ENCODE measurements at places on chromosomes 3 and 15.

DNA sequence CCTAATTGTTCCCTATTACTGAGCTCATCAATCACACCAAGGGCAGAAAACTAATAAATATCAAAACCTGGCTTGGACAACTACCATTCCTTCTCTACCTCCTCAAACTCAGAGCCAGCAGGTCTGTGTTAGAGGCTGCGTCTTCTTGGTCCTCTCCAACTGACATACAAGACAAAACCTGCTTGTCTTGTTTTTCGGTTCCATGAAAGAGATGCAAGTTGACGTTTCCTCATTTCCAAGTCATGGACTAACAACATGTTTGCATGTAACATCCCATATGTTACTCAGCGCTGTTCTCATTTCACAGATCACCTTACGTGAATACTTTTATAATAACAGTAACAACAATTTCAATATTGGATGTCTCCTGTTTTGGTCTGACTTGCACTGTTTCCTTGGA, 110.9 kb downstream of the LMLN start:
- no peak for DNase-seq

GRCh38 chr15:26177816-26178215, 314.7 kb upstream of the ATP10A start:
- no peak for DNase-seq

- DNase-seq, result no peak
Observed at GRCh38 chr15:83106994-83107840, at the start of gene TM6SF1. Gene TM6SF1 (plus strand): TSS chr15:83107645. CDS start chr15:83107681, 36 bp downstream.

DNA sequence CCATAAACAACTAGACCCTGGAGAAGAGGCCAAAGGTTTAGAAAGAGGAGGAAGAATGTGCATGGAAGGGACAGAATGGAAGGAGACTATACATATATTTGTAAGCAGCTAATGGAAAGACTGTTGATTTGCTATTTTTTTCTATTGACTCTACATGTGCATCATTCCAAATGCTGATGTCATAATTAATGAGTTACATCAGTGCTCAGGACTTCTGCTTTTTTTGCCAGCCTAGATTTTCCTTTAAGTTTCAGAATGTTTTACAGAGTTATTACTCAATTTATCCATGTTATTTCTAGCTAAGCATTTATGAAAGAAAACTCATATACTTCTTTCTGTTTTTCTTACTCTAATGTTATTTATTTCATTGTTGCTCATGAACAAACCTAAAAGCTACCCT, 62.6 kb upstream of the VGLL3 start:
- no peak for DNase-seq

DNA sequence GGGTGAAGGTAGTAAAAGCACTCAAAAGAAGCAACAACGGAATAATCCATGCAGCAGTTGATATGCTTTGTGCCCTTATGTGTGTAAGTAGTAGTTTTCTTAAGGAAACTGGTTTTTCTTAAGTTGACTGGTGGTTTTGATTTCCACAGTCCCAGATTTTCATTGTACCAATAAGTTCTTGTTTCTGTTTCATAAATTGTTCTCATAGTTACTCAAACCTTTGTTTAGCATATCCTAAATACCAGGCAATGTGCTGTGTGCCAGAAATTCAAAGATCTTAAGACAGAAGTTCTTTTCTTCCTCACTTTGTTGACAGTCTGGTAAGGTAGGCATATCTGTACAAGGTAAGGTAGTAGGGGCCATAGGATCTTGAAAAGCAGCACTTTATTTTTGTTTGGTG, 40.0 kb downstream of the DNAJC13 start:
- no peak for DNase-seq

- no peak for DNase-seq
Observed at GRCh38 chr15:47502041-47502440, 215.3 kb upstream of the SEMA6D start.

DNA sequence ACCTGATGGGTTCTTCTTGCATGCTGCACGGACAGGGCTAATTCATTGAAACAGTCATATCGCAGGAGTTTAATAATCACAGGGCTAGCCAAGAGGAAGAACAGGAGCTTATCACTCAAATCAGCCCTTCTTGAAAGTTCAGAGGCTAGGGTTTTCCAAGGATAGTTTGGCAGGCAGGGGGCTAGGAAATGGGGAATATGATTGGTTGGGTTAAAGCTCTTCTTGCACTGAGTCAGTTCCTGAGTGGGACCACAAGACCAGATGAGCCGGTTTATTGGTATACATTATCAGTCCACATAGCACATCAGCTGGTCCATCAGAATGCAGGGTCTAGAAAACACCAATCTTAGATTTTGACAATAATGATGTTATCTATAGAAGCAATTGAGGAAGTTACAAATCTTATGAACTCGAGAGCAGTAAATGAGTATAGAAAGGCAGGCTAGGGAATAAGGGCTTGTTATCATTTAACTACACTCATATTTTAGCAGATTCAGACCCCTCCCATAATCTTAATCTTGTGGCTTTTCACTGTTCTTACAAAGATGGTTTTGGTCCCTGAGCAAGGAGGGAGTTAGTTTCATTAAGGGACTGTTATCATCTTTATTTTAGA, 58.1 kb upstream of the SLC25A36 start:
- no peak for DNase-seq

- DNase-seq, result no peak
Observed at GRCh38 chr3:192747746-192748145, 20.4 kb upstream of the FGF12 start.

DNA sequence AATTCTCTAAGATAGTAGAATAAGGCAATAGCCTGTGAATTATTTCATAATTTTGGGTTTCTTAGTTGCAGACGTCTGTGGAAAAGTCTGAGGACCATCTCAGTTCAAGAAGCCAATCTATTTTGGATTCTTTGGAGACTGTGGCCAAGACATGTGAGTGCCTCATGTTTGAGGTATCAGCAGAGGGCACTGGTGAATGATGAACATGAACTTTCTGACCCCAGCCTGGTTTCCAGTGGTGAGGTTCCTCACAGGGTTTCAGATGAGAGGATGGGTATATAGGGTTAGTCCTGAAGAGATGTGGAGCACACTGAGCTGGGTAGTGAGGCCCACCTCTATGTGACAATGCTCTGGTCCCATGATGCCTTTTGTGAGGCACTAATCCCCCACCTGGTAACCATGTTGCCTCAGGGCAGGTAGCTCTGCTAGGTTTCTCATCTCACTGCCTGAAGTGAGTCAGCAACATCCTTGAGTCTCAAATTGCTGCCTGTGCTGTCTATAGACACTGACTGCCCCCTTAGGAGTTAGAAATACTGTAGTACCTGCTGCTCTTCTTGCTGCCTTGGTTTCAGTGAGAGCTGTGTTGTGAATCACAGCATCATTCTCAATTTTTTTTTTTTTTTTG, 32.3 kb downstream of the C3orf62 start:
- no peak for DNase-seq

- no peak for DNase-seq
Observed at GRCh38 chr3:156976933-156977332, 150.8 kb downstream of the LEKR1 start.

DNA sequence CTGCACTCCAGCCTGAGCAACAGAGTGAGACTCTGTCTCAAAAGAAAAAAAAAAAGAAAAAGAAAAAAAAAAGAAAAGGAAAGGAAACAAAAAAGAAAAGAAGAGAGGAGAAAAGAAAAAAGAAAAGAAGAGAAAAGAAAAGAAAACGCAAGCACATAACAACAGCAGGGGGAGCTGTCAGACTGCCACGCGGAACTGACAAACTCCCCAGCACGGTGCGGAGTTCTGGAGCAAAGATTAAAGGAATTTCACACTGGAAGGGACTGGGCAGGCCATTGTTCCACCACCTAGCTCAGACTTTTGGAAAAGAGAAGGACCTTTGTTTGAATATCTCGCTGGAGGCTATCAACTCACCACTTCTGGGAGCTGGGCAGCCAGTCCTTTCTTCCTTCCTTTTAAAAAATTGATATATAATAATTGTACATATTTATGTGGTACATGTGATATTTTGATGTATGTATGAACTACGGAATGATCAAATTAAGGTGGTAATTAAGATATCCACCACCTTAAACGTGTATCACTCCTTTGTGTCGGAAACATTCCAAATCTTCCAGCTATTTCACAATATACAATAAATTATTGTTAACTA, 40.5 kb downstream of the DPPA2 start:
- peak; percentile 17 for DNase-seq

DNA sequence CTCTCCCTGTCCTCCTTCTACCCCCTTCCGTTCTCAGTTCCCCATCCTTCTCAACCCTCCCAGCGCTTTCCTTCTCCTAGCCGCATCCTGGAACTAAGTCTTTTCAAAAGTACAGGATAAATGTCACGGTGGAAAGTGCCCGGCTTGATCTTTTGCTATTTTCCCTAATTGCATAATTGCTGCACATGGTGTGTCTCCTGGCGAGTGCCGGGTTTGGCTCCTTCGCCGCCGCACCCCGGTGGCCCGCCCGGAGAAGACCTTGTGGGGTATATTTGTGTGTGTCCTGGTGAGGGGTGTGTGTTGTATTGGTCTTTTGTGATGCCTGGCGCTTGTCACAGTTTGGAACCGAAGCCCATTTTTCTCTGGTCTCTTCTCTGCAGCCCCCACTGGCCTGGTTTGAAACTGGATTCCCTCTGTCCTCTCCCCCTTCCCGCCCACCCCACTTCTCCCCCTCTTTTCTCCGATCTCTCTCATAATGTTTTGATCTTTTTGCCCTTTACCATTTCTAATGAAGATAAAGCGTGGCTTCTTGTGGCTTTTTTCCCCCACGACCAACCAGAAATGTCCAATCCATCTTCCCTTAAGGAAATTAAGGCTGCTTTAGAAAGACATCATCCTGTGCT, 692 bp downstream of the UBE2E2 start:
- DNase-seq, result peak; percentile 38

DNA sequence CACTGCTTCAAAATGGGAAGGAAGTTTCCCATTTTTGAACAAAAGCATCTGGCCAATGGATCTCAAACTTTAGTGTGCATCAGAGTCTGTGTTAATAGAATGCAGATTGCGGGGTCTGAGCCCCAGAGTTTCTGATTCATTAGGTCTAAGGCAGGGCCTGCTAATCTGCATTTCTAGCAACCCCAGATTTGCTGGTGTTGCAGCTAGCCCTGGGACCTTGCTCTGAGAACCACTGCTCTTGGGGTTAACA, 30.7 kb upstream of the USP3 start:
- no peak for DNase-seq

- DNase-seq, result no peak
Observed at GRCh38 chr3:112373924-112374323, 41.0 kb downstream of the CD200 start.

GRCh38 chr3:127172211-127172610, 20.7 kb upstream of the PRR23E start:
- DNase-seq, result no peak

DNA sequence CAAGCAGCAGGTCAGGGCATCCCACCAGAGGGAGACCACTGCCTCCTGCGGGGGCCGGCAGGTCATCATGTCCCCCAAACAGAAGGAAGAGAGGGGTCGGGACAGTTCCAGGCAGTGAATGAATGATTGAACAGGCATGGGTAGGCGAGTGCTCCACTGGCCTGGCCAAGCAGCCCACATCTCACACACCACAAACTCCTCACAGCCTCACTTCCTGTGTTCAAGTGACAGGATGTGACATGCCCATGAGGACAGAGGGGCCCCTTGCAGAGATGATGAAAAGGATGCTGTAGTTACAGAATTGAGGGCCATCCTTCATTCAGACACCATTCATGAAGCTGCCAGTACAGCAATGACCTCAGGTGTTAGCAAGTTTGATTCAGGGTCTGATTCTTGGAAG, 3.7 kb downstream of the IQSEC1 start:
- DNase-seq, result no peak

- DNase-seq, result peak; percentile 61
Observed at GRCh38 chr15:101014921-101015841, 96.0 kb downstream of the LRRK1 start.

- DNase-seq, result peak; percentile 19
Observed at GRCh38 chr15:37106490-37107001, 6.2 kb upstream of the MEIS2 start.

GRCh38 chr3:45776301-45776595, 20.1 kb downstream of the SLC6A20 start:
- no peak for DNase-seq

DNA sequence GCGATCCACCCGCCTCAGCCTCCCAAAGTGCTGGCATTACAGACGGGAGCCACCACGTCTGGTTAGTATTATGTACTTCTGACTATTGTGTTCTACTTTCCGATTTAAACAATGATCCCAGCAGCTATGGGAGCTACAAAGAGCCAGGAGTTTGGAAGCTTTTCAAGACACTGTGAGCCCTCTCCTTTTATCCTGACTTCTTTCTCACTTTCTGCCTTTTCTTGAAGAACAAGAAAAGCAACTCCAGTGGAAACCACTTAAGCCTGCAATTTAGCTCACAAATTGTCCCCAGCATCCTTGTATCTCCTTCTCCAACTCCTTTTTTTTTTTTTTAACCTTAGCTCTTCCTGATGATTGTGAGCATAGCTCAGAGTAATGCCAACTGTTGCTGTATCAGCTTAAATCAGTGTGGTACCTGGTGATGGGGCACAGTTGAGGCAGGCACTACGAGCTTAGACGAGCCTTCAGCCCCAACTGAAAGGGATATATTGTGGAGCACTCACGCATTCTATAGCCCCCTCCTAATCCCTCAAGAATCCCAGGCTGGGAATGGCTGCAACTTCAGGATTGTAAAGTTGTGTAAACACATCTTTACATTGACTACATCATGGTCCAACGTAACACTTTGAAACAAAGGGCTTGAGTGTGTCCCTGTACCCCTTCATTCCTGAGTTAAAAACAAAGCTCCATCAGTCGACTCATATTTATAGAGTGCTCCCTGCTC, 677.0 kb downstream of the FHIT start:
- no peak for DNase-seq

- no peak for DNase-seq
Observed at GRCh38 chr15:74373056-74373650, 5.7 kb upstream of the CYP11A1 start.

GRCh38 chr15:59176653-59177316, 29.9 kb upstream of the LDHAL6B start:
- no peak for DNase-seq

- no peak for DNase-seq
Observed at GRCh38 chr3:136109499-136109898, 86.6 kb downstream of the MSL2 start.

DNA sequence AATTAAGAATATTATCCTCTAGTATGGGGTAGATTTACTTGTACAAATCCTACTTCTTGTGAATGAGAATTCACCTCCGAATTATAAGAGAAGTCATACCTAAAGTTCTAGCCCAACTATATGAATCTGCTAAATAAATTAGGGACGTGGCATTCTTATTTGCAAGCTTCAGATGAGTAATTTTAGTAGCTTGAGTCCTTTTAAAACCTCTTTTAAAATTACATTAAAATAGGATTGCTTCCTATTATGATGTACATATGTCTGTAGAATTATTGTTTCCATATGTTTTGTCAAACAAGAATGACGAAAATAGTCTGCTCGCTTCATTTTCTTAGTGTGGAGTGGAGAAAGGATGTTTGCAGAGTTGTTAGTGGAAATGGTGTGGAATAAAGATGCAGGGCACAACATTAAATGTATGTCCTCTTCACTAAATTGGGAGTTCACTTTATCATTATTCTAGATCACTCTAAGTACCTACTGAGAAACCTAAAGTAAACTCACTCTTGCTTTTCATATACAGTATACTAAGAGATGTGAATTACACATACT, 59.4 kb downstream of the CMSS1 start:
- no peak for DNase-seq

DNA sequence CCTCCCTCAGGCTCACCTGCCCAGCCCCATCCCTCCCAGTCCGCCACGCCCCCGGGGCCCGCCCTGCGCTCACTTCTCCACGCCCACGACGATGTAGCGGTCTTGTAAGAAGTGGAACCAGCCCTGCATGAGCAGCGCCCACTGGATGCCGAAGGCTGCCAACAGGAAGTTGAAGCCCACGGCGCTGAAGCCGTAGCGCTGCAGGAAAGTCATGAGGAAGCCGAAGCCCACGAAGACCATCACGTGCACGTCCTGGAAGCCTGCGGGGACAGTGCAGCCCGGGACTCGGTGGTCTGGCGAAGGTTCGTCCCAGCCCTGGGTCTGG, 9.7 kb downstream of the RHCG start:
- peak; percentile 60 for DNase-seq
